Neural cell (in vitro differentiated cells): ENCODE measurements at places on chromosomes 11 and 22. TPM values are rescaled to one million over a fixed set of nuclear protein-coding genes. Genes with fewer than 3 reads are reported as not detected.

SLC7A4 gene
- polyA plus RNA-seq, result not detected in 2 replicates

CLTCL1 gene
- polyA plus RNA-seq, result 7.8 and 14.1 TPM in 2 replicates

SLC37A4 gene
- polyA plus RNA-seq, result 23.5 and 25.8 TPM in 2 replicates

BTG4 gene
- not detected in 2 replicates for polyA plus RNA-seq

LYVE1 gene
- polyA plus RNA-seq, result not detected in 2 replicates

DAGLA gene
- 4.5 and 5.7 TPM in 2 replicates for polyA plus RNA-seq
